ENCODE measurements at places on chromosomes 1 and 21. TPM values are rescaled to one million over a fixed set of nuclear protein-coding genes. Genes with fewer than 3 reads are reported as not detected.

- H3K27me3 ChIP-seq, result no peaks in the 10 kb centered on the region
- H3K4me3 ChIP-seq, result no peak overlapping the region
- H3K4me1 ChIP-seq, result no peaks in the 10 kb centered on the region
- no peak for DNase-seq
- no peaks in the 10 kb centered on the region for H3K36me3 ChIP-seq
Measured at GRCh38 chr1:11700601-11701467, 9.3 kb downstream of the DRAXIN start.

GRCh38 chr21:16794950-16795349 is 717.9 kb upstream of the CXADR start:
- no peak overlapping the region for H3K4me3 ChIP-seq
- H3K27ac ChIP-seq, result no peak overlapping the region

- H3K4me1 ChIP-seq, result peaks cover 11% of the 10 kb centered on the region
- no peaks in the 10 kb centered on the region for H3K36me3 ChIP-seq
- no peaks in the 10 kb centered on the region for H3K27me3 ChIP-seq
Measured at GRCh38 chr1:228158151-228159007, 7.2 kb upstream of the IBA57 start.

DNA sequence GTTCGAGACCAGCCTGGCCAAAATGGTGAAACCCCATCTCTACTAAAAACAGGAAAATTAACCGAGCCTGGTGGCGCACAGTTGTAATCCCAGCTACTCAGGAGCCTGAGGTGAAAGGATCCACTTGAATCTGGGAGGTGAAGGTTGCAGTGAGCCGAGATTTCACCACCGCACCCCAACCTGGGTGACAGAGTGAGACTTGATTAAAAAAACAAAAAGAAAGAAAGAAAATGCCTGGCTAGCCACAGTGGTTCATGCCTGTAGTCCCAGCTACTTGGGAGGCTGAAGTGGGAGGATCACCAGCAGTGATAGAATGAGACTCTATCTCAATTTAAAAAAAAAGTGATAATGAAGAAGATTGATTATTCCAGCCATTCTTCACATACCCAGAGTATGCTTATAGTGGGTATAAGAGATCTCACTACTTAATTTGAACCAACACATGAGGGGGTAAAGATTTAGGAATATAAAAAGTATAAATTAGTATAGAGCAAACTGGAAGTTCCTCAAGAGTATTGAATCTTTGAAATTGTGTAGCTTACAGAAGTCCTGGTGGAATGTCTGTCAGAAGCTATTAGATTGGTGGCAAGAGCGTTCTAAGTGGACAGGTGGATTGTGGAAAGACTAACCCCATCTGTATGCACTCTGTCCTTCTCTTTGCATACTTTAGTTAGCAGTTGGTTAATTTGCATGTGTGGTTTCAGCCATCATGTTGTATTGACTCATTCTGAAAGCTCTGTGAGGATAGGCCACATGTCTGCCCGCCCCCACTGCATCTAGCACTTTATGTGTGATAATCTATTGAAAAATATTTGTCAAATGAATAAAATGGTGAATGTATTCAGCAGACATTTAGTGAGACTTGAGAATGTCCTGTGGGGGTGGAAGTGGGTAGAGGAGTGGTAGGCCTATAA is 25.0 kb downstream of the RLF start:
- H3K4me1 ChIP-seq, result no peaks in the 10 kb centered on the region
- H3K27me3 ChIP-seq, result no peaks in the 10 kb centered on the region
- no peak overlapping the region for H3K27ac ChIP-seq
- no peak overlapping the region for H3K4me3 ChIP-seq

DNA sequence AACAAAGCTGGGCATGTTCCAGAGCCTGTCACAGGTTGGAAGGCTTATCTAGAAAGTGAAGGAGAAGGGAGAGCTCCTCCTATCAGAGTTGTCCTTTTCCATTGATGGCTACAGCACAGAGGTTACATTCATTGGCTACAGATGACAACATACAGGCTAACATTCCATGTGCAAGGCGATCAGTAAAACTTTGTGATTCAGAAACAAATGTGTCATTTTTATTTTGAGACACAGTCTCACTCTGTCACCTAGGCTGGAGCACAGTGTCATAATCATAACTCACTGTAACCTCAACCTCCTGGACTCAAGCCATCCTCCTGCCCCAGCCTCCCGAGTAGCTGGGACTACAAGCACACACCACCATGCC is 32.6 kb downstream of the TRIM67 start:
- no peaks in the 10 kb centered on the region for H3K36me3 ChIP-seq
- no peaks in the 10 kb centered on the region for H3K27me3 ChIP-seq
- H3K4me1 ChIP-seq, result peaks cover 37% of the 10 kb centered on the region
- no peak overlapping the region for H3K27ac ChIP-seq

GRCh38 chr1:219926363-219926998 is 1.9 kb downstream of the SLC30A10 start:
- H3K27ac ChIP-seq, result no peak overlapping the region
- H3K4me3 ChIP-seq, result no peak overlapping the region
- peaks cover 9% of the 10 kb centered on the region for H3K4me1 ChIP-seq
- no peaks in the 10 kb centered on the region for H3K27me3 ChIP-seq
- no peaks in the 10 kb centered on the region for H3K36me3 ChIP-seq
- DNase-seq, result peak; percentile 16

- no peak overlapping the region for H3K4me3 ChIP-seq
- H3K4me1 ChIP-seq, result no peaks in the 10 kb centered on the region
- DNase-seq, result no peak
Measured at GRCh38 chr1:59520194-59520593, 223.3 kb downstream of the FGGY start.

DNA sequence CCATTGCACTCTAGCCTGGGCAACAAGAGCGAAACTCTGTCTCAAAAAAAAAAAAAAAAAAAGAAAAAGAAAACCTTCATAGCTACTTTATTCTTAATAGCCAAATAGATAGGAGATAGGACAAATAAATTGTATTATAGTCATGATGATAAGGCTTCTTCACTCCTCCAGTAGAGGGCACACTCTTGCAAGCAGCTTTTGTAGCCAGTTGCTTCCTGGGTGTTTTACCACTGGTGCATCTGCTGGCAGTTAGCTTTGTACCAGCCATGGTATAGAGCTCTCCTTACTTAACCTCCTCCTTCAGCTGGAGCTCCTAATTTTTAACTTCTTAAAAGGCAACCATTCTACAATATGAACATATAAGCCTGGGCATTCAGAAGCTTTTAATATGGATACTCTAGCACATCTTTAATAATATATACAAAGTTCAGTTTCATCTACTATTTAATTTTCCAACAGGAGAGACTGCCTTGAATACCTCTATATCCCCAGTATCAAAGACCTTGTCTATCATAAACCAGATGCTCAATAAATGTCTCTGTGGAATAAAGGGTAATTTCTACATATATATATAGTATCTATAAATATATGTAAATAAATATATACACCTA is 35.8 kb downstream of the EVI5 start:
- H3K27ac ChIP-seq, result no peak overlapping the region
- H3K36me3 ChIP-seq, result no peaks in the 10 kb centered on the region

- DNase-seq, result no peak
- H3K27me3 ChIP-seq, result no peaks in the 10 kb centered on the region
- H3K4me3 ChIP-seq, result no peak within 1 kb of the TSS
- H3K27ac ChIP-seq, result no peak within 1 kb of the TSS
Measured at GRCh38 chr1:177170756-177171535, at the start of gene BRINP2. BRINP2 (plus strand) TSS chr1:177170958; CDS start chr1:177229877, 58,919 bp downstream.

- no peaks in the 10 kb centered on the region for H3K27me3 ChIP-seq
- H3K36me3 ChIP-seq, result no peaks in the 10 kb centered on the region
- no peak overlapping the region for H3K27ac ChIP-seq
- no peak for DNase-seq
- H3K4me1 ChIP-seq, result no peaks in the 10 kb centered on the region
Measured at GRCh38 chr1:218421531-218421930, 76.4 kb downstream of the TGFB2 start.

GRCh38 chr1:217721692-217722091 is 90.5 kb downstream of the SPATA17 start:
- H3K27me3 ChIP-seq, result no peaks in the 10 kb centered on the region
- peak overlapping the region; percentile 21 for H3K27ac ChIP-seq
- H3K4me3 ChIP-seq, result no peak overlapping the region
- peak; percentile 42 for DNase-seq
- no peaks in the 10 kb centered on the region for H3K36me3 ChIP-seq

DNA sequence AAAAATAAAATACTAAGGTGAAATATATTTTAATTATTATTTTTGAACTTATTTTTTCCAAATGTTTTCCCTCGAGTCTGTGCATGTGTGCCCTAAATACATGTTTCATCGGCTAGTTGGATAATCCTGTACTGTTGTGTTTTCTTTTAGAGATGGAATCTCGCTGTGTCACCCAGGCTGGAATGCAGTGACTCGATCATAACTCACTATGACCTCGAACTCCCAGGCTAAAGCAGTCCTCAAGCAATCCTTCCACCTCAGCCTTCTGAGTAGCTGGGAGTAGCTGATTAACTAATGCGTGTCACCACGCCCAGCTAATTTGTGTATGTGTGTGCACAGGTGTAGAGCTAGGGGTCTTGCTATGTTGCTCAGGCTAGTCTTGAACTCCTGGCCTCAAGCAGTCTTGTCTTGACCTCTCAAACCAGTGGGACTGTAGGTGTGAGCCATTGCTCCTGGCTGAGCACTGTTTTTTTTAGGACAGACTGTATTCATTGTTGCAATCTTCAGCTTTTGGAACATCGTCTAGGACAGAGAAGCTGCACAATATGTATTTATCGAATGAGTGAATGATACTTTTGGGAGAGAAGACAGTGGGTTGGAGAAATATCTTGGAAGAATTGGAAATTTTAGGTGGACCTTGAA is 4.8 kb upstream of the TMCO1 start:
- H3K27me3 ChIP-seq, result no peaks in the 10 kb centered on the region
- no peaks in the 10 kb centered on the region for H3K36me3 ChIP-seq
- H3K4me3 ChIP-seq, result no peak overlapping the region
- peak; percentile 16 for DNase-seq

GRCh38 chr21:14453339-14454015 is 70.5 kb upstream of the HSPA13 start:
- peak overlapping the region; percentile 57 for H3K27ac ChIP-seq
- no peaks in the 10 kb centered on the region for H3K36me3 ChIP-seq
- DNase-seq, result no peak

DNA sequence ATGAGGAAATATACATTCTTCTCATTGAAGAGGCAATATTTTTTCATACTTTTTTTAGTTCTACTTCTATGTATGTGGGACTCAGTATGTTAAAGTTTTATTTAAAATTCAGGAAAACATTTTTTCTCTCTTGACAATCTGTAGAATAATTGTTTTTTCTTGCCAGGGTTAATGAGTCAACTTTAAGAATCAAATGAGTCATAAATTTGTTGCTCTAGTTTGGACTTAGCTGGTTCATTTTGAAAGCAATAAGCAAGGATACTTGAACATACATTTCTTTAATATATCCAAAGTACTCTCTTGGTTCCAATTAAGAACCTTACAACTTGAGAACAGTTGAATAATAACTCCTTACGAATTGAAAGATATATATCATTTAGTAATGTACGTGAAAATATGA is 1145.3 kb upstream of the B3GALT2 start:
- no peak for DNase-seq
- H3K4me3 ChIP-seq, result no peak overlapping the region
- no peaks in the 10 kb centered on the region for H3K4me1 ChIP-seq
- H3K27me3 ChIP-seq, result no peaks in the 10 kb centered on the region
- H3K36me3 ChIP-seq, result no peaks in the 10 kb centered on the region

GRCh38 chr1:90712915-90713730 is 4.0 kb downstream of the BARHL2 start:
- H3K4me3 ChIP-seq, result no peak overlapping the region
- no peaks in the 10 kb centered on the region for H3K27me3 ChIP-seq
- no peaks in the 10 kb centered on the region for H3K36me3 ChIP-seq
- H3K27ac ChIP-seq, result no peak overlapping the region
- DNase-seq, result no peak

DNA sequence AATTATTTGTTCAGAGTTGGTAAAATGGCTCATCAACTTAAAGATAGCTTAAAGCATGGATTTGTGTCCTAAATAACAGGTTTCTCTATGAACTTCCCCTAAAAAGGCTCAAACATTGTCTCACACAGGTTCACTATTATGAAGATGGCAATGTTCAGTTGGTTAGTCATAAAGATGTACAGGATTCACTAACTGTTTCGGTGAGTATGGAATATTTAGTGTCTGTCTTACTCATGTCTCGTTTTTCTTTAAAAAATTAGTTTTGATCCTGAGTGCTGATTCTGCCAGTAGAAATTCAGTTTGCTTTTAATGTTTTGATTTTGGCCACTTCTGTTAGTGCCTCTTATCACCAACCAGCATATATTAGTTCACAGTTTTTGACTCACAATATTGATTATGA is 7.5 kb upstream of the MOV10 start:
- DNase-seq, result no peak
- no peak overlapping the region for H3K27ac ChIP-seq
- no peak overlapping the region for H3K4me3 ChIP-seq
- H3K36me3 ChIP-seq, result no peaks in the 10 kb centered on the region
- H3K4me1 ChIP-seq, result no peaks in the 10 kb centered on the region
- no peaks in the 10 kb centered on the region for H3K27me3 ChIP-seq

DNA sequence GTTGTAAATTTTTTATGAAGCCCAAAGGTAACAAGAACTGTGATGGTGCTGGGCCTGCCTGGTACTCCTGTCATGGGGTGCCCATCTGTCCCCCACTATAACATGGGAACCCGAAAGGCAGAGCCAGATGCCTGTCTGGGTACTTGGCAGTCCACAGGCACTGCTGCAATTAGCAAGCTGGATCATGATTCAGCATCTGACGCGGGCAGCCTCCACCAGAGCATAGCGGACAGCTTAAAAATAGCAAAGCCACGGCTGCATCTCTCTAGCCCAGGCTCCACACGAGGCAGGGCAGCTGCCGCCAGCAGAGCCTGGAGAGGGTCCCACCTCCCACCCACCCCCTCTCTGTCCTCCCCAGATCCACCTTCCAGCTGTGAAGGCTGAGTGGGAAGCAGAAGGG is 22.9 kb downstream of the SUSD4 start:
- DNase-seq, result no peak
- no peaks in the 10 kb centered on the region for H3K27me3 ChIP-seq
- H3K27ac ChIP-seq, result no peak overlapping the region
- H3K4me1 ChIP-seq, result no peaks in the 10 kb centered on the region

Gene C2CD2
- total RNA-seq, result 13.5 TPM

Gene KDF1
- 13.5 TPM for total RNA-seq

Gene C4BPA
- 12.7 TPM for total RNA-seq

Gene S100A2
- 3.0 TPM for total RNA-seq

Gene DNAJC11
- total RNA-seq, result 61.0 TPM

Gene TTC34
- 0.79 TPM for total RNA-seq

Gene PCP4
- total RNA-seq, result 4.0 TPM

Gene KIF21B
- total RNA-seq, result 2.6 TPM

Measured in Caco-2 (cell line).